Upper lobe of left lung (tissue), 6 donors: ENCODE measurements at places on chromosomes 1 and 21.
A peak's percentile ranks its signal among the peaks of the same experiment; 100 is the strongest.

GRCh38 chr1:165895451-165895871 lies 68.0 kb downstream of the UCK2 start:
- no peak for DNase-seq

DNA sequence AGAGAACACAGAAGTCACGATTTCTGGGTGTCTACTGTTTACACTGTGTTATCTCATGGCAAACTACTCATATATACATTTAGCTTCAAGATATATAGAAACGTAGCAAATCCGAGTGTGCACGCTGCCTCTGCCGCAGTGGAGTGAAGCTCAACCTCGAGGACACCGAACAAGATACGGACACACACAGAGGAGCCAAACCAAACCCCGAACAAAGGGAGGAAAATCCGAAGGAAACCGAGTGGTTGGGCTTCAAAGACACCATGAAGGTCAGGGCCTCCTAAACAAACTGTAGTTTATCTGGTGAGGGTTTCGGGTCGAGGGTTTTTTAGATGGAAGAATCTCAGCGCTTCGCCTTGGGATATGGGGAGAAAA lies 34.5 kb downstream of the SLC45A1 start:
- DNase-seq: no peak

DNA sequence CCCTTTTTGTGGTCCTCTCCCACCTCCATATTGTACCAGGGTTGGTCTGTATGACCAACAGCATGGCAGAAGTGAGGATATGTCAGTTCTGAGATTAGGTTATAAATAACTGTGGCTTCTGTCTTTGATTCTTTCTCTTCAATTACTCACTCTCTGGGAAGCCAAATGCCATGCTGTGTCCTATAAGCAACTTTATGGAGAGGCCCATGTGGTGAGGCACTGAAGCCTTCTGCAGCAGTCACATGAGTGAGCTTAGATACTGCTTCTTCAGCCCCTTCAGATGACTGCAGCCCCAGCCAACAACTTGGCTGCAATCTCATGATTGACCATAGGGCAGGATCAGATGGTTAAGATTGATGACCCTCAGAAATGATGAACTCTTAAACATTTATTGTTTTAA lies 34.0 kb upstream of the SAMD13 start:
- DNase-seq: no peak

- peak; percentile 17 for DNase-seq
Measured at GRCh38 chr1:167926486-167926997, 9.9 kb upstream of the DCAF6 start.

DNA sequence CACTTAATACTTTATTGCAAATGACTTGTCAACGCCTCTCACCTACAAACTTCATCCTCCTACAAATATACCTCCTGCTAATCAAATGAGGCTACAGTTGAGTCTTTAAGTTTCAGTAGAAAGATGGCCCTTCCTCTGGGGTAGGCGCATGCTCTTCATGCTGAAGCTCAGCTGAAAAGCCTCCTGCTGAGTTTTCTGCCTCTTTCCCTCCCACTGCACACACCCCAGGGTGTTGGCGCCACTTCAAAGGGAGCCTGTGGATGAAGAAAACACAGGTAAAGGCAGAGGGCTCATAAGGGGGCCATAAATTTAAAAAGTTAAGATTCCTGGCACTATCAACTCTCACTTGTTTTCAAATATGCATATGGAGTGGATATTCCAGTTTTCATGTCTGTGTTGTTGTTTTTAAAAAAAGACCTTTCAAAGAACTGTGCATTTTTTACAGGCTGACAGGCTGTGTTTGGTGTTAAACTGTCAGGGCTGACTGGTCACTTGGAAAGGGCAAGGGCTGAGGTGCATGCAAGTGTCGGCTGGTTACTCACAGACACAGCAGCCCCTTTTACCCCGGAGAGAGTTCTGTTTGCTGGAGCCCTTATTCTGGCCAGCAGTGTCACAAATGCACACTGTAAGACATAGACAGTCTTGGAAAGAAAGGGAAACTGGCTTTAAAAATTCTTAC lies 42.9 kb upstream of the LGALS8 start:
- DNase-seq: no peak

DNA sequence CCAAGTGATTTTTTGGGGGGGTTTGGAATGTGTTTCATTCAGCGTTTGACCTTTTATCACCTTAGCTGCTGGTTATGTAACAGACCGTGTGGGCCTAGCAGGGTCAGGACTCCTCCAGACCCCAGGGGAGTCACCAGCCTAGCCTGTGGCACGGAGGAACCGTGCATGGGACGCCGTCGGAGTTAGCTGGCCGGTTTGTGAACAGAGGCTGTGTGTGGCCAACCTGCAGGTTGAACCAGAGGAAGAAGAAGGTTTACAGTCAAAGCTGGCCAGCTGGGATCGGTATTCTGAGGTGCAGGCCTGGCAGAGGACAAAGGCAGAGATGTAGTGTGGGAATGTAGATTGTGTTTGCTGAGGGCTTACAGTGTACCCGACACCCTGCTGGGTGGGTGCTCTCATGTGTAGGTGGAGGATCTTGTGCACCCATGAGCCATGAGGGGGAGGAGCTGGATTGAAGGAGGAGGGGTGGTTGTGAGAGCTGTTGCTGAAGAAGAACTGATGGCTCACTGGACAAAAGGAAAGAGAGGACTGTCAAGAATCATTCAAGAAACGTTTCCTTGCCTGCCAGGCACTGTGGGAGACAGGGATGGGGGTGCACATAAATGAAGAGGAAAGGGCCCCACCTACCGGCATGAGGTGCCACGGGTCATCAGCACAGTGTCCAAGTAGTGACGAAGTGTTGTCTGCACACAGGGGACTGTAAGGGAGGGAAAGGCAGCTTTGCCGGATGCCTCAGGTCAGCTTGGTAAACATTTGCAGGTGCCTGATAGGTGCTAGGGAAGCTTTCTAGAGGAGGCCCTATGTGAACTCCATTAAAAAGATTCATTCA lies 40.0 kb upstream of the PWP2 start:
- DNase-seq: no peak

DNA sequence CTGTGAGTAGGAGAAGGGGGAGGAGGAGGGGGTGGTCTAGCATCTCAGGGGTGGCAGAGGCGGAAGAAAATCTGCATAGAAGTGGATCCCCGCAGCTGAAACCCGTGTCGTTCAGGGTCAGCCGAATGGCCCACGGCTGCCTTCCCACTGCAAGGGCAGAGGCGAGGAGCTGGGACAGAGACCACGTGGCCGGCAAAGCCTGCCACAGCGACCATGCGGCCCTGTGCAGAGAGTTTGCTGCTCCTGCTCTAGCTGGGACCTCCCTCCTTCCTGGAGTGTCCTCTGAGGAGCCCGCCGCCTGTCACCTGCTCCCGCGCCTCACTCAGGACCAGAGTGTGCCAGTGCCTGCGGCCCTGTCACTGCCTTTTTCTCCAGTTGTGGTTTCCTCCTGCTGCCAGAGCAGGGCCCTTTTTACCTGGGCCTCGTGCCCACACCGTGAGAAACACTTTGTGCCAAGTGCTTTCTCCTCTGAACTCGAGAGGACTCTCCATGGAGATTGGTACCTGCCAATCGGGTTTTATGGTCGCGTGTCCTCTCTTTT lies 5.4 kb upstream of the TRPM2 start:
- peak; percentile 77 for DNase-seq

DNA sequence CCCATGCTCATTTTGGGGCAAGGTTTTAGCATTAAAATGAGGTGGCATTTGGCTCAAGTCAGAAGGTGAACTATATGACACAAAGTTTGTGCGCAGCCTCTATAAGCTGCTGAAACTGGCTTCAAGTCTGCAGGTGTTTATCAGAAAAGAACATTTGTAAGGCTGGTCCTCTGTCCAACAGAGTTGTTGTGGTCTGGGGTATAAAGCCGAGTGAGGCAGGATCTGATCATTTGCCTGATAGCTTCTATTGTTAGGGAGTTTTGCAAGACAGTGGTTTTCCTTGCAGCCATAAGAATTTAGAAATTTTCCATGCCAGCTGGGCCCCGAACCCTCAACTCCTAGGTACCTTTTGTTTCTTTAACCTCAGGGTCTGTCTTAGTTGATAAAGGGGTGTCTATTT lies 130.8 kb downstream of the PGBD5 start:
- DNase-seq: no peak

DNA sequence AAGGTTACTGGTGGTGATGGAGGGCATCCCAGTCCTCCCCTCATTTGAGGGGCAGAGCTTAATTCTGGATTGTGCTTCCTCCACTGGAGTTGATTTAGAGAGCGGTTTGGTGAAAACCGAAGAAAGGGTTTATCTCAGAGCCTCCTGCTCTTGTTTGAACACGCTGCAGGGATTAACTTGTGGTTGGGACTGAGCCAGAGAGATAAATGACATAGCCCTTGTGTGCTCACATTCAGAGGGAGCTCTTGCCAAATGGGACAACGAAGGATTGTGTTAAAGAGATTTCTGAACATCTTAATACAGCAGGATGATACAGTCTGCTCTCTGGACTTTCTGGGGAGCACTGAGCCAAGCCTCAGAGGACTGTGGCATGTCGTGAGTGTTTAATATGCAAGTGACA lies 308.2 kb downstream of the DISC1 start:
- no peak for DNase-seq

GRCh38 chr1:182829285-182829932 lies 9.7 kb upstream of the DHX9 start:
- no peak for DNase-seq

DNA sequence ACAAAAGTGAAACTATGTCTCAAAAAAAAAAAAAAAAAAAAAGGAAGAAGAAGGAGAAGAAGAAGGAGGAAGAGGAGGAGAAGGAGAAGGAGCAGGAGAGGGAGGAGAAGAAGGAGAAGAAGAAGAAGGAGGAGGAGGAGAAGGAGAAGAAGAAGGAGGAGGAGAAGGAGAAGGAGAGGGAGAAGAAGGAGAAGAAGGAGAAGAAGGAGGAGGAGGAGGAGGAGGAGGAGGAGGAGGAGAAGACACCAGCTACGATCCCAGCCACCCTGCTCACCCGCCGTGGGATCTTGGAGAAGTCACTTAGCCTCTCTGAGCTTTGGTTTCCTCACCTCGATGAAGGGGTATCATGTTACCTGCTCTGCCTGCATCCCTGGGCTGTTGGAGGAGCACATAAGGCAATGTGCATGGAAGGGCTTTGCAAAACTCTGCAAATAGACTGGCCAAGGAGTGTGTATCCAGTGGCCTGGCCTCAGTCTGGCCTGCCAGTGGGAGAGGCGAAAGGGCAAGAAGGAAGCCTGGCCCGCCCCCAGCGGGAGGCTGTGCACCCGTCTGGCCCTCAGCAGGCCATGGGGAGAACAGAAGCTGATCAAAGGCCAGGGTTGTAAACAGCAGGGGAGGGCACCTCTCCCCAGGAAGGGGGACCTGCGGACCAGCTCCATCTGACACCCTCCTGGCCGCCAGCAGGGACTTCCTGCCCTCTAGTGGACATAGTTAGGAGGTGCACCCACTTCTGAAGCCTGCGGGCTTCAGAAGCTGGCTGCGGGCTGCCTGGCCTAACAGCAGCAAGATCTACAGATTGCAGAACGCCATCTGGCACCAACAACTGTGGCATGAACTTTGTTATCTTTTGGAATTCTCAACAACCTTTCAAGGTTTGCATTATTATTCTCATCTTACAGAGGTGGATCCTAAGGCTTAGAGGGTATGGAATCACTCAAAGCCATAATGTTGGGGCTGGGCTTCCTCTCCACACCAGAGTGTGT lies 19.2 kb upstream of the CDK18 start:
- DNase-seq: peak; percentile 65

GRCh38 chr1:39047374-39048229 lies 21.5 kb downstream of the NDUFS5 start:
- no peak for DNase-seq

- DNase-seq: no peak
Measured at GRCh38 chr1:30373471-30374399, 349.6 kb downstream of the MATN1 start.

GRCh38 chr1:198893141-198893540 lies 254.3 kb downstream of the PTPRC start:
- no peak for DNase-seq

GRCh38 chr1:29876902-29877301 lies 640.6 kb downstream of the PTPRU start:
- no peak for DNase-seq

DNA sequence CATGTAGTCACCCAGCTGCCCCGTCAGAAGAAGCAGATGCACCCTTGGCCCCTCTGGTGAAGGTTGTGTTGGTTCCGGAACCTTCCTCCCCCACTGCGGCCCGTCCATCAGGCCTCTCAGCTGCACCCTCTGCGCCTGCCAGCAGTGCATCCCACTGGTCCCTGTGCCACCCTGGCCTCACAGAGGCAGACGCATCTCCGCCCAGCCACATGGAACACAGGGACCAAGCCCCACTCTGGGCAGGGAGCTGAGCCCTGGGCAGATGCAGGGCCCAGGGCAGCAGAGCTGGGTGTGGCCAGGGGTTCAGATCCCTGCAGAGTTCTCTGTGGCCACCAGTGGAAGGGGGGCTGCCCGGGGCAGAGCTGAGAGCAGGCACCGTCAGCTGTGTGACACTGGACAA lies 50.6 kb downstream of the SLC19A1 start:
- DNase-seq: no peak

GRCh38 chr1:221439008-221439746 lies 302.7 kb downstream of the DUSP10 start:
- peak; percentile 24 for DNase-seq

GRCh38 chr1:108961752-108962486 lies 1.4 kb downstream of the CLCC1 start:
- no peak for DNase-seq

- no peak for DNase-seq
Measured at GRCh38 chr1:27033043-27033746, 20.5 kb upstream of the TENT5B start.

- DNase-seq: no peak
Measured at GRCh38 chr1:110176299-110176956, 26.1 kb downstream of the SLC6A17 start.

GRCh38 chr1:20992322-20993056 lies 184.2 kb downstream of the EIF4G3 start:
- no peak for DNase-seq

DNA sequence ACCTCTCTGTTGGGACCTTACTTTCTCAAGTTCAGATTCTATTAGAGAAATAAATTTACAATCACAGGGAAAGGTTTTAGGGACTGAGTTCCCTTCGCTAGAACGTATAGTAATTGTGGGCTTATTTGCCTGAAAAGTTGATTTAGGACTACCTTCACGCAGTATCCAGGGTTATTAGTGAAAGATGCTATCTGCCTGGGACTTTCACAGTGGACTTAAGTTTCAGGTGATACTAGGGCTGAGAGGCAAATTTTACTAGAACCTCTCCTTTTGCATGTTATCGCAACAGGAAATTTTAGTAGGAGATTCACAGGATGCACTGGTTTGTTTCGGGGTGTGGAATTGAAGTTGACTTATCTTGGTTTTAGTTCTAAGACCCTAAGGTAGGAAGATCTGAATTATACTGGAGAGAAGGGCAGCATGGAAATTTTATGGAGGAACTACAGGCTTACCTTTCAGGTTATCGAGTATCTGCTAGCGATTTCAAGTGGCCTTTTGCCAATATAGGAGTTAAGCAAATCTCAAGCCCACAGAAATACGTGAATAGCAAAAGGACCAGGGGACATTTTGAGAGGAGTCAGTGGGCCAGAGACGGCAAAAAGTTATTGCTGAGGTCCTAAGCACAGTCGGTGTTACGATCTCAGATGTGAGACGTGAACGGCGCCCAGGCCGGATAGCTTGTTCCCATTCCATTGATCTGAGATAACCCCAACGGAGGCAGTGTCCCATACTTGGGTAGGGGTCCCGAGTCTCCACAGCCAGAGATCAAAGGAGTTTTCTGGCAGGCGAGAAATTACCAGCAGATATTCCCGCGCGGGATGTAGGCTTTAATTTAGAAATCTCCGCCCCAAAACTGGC lies 723 bp upstream of the GNAI3 start:
- DNase-seq: no peak
